ENCODE measurements at places on chromosomes 12 and 14.

DNA sequence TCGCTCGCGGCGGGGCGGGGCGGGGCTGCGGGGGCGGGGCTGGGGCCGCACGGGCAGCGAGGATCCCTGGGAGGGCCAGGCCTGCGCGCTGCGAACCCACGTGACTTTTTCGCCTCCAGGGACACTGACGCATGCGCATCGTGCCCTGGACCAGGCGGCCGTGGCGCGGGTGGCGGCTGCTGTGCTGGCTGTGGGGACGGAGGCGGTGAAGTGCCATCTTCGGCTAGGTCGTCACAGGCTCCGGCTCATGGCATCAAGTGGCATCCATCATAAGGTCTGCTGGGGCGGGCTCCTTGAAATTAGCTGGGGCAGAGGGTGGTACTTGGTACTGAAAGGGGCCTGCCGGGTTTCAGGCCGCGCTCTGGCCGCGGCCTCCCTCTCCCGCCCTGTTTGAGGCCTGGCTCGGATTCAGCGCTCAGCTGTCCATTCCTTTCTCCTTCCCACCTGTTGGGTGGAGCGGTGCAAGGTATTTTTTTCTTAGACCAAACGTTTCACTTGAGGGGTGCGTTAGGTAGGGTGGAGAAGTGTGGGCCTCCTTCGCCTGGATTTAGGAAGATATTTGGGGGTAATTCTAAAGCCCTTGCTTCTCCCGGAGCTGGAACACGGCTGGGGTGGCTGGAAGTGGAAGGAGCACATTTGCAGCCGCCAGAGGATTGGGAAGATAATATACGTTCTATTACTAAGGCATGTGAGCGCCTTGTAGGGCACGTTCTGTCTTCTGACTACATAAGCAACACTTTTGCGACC is at the start of gene PRPF39:
TSS of gene PRPF39 (plus strand) at position 141 of the 747 bp plus-strand sequence. CDS start 11,124 bp downstream, outside the sequence.
- DNase-seq, result peak; percentile 93
- no peaks in the 10 kb centered on the region for H3K36me3 ChIP-seq
- no peaks in the 10 kb centered on the region for H3K27me3 ChIP-seq
- H3K4me1 ChIP-seq, result no peaks in the 10 kb centered on the region
- peak within 1 kb of the TSS; percentile 79 for H3K4me3 ChIP-seq
- peak within 1 kb of the TSS; percentile 92 for H3K27ac ChIP-seq

DNA sequence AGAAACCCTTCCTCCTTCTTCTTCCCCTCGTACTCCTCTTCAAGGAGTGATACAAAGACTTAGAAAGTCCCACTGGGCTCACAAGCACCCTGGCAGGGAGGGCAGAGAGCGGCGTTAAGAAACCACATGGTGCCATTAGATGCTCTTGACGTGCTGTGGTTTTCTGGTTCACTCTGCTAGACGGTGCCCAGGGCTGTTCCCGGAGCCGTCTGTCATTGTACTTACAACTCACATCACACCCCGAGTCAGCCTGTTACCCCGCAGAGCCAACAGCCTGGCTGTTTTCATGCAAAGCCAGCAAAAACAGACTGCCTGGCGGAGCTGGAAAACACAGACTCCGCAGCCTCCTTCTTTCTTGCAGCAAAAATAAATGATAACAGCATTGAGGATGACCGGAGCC is 232.6 kb upstream of the TBX3 start:
- H3K27me3 ChIP-seq, result no peaks in the 10 kb centered on the region
- H3K4me3 ChIP-seq, result no peak overlapping the region
- no peak for DNase-seq
- peaks cover 6% of the 10 kb centered on the region for H3K4me1 ChIP-seq

- no peak for DNase-seq
- H3K27me3 ChIP-seq, result no peaks in the 10 kb centered on the region
- peaks cover 6% of the 10 kb centered on the region for H3K4me1 ChIP-seq
- no peaks in the 10 kb centered on the region for H3K36me3 ChIP-seq
- no peak overlapping the region for H3K27ac ChIP-seq
Measured at GRCh38 chr14:91410771-91411536, 6.7 kb downstream of the CCDC88C start.

- DNase-seq, result no peak
- no peaks in the 10 kb centered on the region for H3K27me3 ChIP-seq
- no peaks in the 10 kb centered on the region for H3K36me3 ChIP-seq
- H3K27ac ChIP-seq, result no peak overlapping the region
- no peak overlapping the region for H3K4me3 ChIP-seq
- H3K4me1 ChIP-seq, result no peaks in the 10 kb centered on the region
Measured at GRCh38 chr14:20118795-20119194, 8.3 kb downstream of the OR4K17 start.

DNA sequence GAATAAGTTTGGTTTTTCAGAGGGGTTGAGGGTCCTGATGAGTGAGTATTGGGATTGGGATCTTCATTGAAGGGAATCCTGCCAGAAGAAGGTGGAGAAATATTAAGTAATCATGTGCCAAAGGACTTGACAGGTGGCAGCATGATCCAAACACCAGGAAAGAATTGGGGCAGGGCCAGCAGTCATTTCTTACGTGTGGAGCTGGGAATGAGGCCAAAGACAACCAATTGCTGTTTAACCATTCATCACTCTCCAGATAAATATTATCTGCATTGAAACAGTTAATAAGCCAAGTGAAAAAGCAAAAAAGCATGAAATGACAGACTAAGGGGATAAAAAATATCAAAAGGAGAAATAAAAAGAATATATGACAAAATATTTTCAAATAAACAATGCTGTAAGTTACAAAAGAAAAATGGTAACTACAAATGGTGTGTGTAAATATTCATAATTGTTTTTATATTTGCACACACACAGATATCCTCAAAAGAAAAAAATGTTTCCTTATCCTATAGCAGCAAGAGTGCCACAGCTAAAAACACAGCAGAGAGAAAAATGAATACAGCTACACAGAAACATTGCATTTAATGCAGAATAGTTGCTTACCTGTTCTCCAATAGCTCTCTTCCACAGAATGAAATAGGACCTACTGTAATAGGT is 26.2 kb downstream of the C2CD5 start:
- no peak for DNase-seq
- no peak overlapping the region for H3K27ac ChIP-seq
- no peaks in the 10 kb centered on the region for H3K27me3 ChIP-seq
- no peak overlapping the region for H3K4me3 ChIP-seq
- no peaks in the 10 kb centered on the region for H3K4me1 ChIP-seq
- peaks cover 9% of the 10 kb centered on the region for H3K36me3 ChIP-seq

- DNase-seq, result no peak
- H3K36me3 ChIP-seq, result no peaks in the 10 kb centered on the region
- H3K4me1 ChIP-seq, result no peaks in the 10 kb centered on the region
- peak overlapping the region; percentile 58 for H3K27ac ChIP-seq
Measured at GRCh38 chr12:50520416-50521207, 15.8 kb downstream of the DIP2B start.
